Stimulated activated CD8-positive, alpha-beta memory T cell treated with anti-CD3 and anti-CD28 coated beads, Interleukin-7, amount 100 ng/mL, for 1 hour (primary cell): ENCODE measurements at places on chromosomes 16 and 17.

DNA sequence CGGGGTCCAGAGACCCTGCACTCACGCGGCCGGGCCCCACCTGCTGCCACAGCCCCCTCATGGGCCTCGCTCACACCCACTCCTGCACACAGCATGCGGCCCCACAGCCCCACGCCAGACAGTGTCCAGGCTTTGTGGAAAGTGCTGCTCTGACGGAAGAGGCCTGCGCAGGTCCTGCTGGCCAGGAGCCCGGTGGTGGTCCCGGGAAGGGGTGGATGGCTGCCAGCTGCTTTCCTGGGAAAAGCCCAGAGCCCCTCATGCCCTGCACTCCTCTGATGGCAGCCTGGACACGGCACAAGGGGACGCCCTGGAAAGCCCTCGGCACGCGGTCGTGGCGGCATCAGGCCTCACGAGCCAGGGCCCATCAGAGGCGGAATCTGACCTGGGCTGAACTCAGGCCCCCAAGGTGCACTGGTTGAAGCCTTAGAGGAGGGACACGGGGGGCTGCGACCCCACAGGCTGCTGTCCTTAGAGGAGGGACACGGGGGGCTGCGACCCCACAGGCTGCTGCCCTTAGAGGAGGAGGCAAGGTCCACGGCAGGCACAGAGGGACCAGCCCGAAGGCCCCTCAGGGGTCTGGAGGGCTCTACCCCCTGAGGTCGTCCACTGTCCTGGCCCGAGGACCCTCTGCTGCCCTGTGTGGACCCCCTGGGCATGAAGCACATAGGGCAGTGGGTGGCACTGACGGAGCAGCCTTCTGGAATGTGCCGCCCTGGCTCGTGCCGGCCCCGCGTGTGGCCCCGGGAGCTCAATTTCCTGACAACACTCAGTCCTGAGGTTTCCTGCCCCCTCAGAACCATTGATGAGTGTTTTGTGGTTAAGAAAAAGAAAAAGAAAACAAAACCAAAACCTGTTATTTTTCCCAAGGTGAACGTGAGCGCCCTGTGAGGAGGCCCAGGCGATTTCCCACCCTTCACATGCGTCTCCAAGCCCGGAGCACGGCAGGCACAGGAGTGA lies 22.1 kb downstream of the SOX8 start:
- no peak for DNase-seq

DNA sequence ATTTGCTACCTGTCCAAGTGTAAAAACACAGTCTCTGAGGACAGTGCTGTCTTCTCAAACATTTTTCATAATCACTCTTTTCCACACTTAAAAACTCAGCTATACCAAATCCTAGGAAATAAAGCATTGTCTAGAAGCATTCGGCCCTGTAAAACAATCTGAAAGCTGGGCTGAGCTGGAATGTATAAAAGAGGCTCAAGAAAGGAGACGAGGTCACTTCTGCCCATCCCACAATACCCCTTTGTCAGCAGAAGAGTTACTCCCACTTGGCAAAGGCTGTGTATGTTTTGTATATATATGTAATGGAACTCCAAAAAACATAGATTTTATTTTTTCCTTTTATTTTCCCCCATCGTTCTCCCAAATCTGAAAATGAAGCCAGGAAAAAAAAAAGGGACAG lies 43.9 kb downstream of the STH start:
- no peak for DNase-seq

- DNase-seq = no peak
Measured at GRCh38 chr16:85592700-85593493, 20.2 kb upstream of the GSE1 start.

DNA sequence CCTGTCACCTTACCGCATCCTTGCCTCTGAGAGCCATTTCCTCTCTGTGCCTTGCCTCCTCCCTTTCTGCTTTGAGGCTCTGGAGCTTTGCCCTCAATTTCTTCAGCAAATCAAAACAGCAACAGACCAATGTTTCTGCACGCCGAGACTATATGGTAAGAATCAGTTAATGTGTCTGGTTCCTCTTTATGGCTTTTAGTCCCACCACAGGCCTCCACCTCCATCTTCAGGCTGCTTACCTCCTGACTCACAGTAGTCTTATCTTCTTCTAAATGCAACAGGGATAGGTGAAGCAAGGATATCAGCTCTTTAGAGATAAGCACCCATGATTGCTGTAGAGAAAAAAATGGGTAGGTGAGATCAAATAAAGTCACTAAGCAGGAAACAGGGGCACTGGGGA lies 9.2 kb upstream of the ALDOC start:
- DNase-seq = no peak

- no peak for DNase-seq
Measured at GRCh38 chr16:19696961-19697360, 21.1 kb downstream of the KNOP1 start.

GRCh38 chr17:16961792-16962191 lies 10.1 kb downstream of the TNFRSF13B start:
- DNase-seq = no peak

DNA sequence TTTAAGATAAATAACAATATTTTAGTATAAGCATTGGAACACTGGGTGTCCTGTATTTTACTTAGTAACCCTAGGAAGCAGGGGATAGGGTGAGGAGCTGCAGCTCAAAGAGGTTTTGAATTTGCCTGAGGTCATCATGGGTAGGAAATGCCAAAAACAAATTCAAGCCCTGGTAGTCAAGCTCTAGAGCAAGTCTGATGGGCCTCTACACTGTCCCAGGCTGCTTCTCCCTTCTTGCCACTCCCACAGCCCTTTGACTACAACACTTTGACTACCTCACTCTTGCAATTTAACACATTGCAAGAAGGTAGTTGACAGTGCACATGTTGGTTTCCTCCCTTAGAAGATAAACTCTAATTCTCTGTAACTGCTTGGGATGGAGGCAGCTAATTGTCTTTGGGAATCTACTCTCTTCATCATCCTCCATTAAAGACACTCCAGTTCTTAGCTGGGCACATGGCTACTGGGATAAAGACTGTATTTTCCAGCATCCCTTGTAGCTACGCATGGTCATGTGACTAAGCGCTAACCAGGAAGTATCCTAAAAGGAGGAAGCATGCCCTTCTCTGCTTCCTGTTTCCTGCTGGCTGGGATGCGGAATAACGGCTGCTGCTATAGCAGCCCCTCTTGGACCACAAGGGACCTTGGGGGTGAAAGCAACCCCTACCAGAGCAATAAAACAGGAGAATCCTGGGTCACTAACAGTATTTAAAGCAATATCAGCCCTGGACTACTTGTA lies 30.7 kb upstream of the SSTR2 start:
- DNase-seq = no peak

DNA sequence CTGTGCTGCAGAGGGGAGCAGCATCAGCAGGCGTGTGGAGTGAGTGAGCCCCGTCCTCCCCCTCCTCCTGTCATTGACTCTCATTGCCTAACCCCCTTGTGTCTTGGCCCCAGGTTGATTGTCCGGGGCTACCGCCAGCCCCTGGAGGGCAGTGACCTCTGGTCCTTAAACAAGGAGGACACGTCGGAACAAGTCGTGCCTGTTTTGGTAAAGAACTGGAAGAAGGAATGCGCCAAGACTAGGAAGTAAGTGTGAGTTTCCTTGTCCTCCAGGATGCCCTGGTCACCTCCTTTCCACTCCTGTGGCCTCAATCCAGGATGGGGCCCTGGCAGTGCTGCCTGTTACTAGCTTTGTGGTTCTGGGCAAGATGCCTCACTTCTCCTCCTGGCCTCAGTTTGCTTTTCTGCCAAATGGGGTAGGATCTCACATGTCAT lies 87.0 kb downstream of the ABCC1 start:
- DNase-seq = no peak

DNA sequence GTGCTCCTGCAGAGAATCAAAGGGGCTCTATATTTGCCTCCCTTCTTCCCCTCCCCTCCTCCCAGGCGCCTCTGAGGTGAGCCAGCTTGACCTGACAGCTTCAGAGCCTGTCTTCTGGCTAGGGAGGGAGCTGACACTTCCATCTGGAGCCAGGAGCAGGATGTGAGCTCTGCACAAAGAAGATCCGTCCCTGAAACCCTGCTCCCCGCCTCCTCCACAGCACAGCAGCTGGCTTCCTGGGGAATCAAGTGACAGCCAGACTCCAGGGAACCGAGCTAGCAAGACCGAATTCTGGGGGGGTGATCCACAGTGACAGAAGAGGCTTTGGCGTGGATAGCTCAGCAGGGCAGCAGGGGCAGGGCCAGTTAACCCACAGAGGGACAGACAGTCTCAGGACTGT lies 37.2 kb downstream of the CCDC182 start:
- DNase-seq = no peak

GRCh38 chr16:31246296-31246695 lies 13.5 kb upstream of the ITGAM start:
- DNase-seq = no peak

- DNase-seq = no peak
Measured at GRCh38 chr17:10013365-10014112, 108.5 kb upstream of the RCVRN start.

- no peak for DNase-seq
Measured at GRCh38 chr16:15041271-15042004, 14.4 kb downstream of the NTAN1 start.

DNA sequence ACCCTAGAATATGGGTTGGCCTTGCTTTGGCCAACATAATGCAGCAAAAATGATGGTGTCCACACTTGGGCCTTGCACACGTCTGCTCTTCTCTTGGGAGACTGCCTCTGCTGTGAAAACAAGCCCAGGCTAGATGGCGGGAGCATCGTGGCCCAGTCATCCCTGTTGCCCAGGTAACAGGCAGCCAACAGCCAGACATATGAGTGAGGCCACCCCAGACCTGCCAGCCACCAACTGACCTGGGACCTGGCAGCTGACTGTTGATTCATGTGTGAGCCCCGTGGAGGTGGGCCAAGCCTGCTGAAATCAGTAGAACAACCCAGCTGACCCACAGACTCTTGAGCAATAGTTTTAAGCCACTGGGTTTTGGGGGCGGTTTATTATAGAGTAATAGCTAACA lies 39.4 kb upstream of the CDH3 start:
- DNase-seq = no peak

GRCh38 chr16:81618661-81619060 lies 160.4 kb upstream of the PLCG2 start:
- DNase-seq = no peak

- no peak for DNase-seq
Measured at GRCh38 chr17:83002118-83002805, 77.1 kb upstream of the METRNL start.

GRCh38 chr17:62014526-62014925 lies 50.6 kb downstream of the MED13 start:
- DNase-seq = no peak

GRCh38 chr17:81952792-81953228 lies 5.8 kb upstream of the MYADML2 start:
- DNase-seq = no peak

GRCh38 chr16:12099451-12100123 lies 123.1 kb downstream of the SNX29 start:
- no peak for DNase-seq

DNA sequence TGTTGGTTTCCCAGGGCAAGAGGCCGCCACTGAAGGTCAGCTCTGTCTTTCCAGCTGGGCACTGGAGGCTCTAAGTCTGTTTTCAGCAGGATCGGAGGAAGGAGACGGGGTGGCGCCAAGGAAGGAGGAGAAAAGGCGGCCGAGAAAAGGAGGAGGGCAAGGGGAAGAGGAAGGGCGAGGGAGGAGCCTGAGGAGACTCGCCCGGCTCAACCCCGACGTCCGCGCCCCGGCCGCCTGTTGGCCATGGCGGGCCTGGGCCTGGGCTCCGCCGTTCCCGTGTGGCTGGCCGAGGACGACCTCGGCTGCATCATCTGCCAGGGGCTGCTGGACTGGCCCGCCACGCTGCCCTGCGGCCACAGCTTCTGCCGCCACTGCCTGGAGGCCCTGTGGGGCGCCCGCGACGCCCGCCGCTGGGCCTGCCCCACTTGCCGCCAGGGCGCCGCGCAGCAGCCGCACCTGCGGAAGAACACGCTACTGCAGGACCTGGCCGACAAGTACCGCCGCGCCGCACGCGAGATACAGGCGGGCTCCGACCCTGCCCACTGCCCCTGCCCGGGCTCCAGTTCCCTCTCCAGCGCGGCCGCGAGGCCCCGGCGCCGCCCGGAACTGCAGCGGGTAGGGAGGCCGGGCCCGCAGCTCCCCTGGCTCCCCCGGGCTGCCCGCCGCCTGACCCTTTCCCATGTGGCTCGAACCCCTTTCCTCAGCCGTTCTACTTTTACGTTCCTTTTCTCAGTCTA lies at the start of gene RNF135:
TSS of gene RNF135 (plus strand) at position 209 of the 737 bp plus-strand sequence. CDS start at position 244, 35 bp downstream.
- no peak for DNase-seq

GRCh38 chr17:66461343-66461995 lies 159.1 kb downstream of the PRKCA start:
- DNase-seq = no peak
